ENCODE measurements at places on chromosomes 3 and 15.

DNA sequence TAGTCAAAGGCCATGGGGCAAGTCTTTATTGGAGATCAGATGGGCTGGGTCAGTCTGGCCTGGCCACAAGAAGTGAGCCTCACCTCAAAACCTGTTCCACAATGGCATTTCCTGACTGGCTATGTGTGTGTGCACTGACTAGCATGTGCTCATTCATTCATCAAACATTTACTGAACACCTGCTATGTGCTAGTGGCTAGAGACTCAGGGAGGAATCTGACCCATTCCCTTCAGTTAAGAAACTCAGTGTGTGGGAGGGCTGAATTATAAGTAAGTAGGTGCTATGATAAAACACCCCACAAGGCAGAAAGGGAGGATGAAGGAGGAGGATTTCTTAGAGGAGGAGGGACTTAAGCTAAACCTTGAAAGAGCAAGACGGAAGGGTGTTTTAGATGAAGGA is 5.4 kb upstream of the CGNL1 start:
- DNase-seq: no peak

GRCh38 chr15:81047928-81048327 is 47.2 kb downstream of the TLNRD1 start:
- DNase-seq: no peak

DNA sequence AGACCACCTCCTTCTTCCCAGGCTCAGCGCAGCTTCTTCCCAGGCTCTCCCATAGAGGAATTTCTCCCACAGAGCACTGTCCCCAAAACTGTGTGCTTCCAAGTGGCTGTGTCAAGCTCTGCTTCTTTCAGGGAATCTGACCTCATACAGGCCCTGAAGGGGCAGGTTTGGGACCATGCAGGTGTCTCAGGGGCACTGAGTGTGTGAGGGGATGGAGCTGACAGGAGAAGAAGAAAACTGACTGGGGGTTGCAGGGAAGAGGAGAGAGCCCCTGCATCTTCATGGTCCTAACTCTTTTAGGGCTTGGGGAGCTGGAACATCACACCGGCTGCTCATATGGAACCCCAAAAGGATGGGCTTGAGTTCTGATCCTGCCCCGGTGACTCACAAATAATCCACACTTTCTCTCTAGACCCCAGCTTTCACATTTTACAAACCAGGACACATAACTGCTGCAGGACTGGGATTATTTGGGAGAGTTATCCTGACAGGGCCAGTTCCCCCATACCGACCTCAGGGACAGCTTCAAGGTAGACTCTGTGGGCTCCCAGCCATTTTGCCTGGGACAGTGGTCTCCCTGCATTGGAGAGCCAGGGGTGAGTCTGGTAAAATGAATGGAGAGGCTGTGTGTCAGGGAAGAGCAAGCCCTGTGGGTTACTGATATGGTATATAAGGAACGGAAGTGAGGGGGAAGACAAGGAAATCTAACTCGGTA is 316.1 kb downstream of the TLE3 start:
- no peak for DNase-seq

DNA sequence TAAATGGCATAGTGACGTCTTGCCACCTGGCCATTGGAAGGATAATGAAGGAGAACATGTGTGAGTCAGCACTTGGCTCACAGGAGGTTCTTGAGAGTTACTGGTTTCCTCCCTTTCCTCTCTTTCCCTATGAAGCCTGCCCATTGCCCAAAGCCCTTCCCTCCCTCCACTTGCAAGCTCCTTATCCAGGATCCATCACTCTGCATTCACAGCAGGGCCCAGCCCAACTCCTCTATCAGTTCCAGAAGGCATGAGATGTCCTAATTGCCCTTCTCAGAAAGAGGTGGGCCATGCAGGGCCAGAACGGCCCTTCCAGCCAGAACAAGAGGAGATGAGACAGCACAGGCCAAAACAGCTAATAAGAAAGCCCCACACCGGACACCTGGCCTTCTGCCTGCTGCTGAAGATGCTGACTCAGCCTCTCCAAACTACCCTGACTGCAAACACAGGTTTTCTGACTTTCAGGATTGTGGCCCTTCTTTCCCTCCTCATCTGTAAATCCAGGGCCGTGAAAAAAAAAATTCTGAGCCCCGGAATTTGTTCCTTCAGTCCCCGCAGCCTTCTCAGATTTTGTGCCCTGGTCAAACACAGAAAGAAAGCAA is 29.7 kb downstream of the HAPLN3 start:
- no peak for DNase-seq

- DNase-seq: no peak
These were observed 574.7 kb upstream of the ADAMTS9 start for GRCh38 chr3:65262548-65262947.

GRCh38 chr15:58554758-58555157 is 123.0 kb downstream of the LIPC start:
- no peak for DNase-seq

GRCh38 chr3:13575459-13576061 is 26.6 kb downstream of the FBLN2 start:
- no peak for DNase-seq

GRCh38 chr3:792630-793029 is 300.2 kb upstream of the CNTN6 start:
- DNase-seq: no peak

GRCh38 chr3:63355809-63356208 is 77.7 kb downstream of the SYNPR start:
- no peak for DNase-seq

GRCh38 chr3:111604119-111604518 is 9.0 kb upstream of the ZBED2 start:
- no peak for DNase-seq

GRCh38 chr15:33742800-33743199 is 225.5 kb upstream of the CHRM5 start:
- DNase-seq: no peak

DNA sequence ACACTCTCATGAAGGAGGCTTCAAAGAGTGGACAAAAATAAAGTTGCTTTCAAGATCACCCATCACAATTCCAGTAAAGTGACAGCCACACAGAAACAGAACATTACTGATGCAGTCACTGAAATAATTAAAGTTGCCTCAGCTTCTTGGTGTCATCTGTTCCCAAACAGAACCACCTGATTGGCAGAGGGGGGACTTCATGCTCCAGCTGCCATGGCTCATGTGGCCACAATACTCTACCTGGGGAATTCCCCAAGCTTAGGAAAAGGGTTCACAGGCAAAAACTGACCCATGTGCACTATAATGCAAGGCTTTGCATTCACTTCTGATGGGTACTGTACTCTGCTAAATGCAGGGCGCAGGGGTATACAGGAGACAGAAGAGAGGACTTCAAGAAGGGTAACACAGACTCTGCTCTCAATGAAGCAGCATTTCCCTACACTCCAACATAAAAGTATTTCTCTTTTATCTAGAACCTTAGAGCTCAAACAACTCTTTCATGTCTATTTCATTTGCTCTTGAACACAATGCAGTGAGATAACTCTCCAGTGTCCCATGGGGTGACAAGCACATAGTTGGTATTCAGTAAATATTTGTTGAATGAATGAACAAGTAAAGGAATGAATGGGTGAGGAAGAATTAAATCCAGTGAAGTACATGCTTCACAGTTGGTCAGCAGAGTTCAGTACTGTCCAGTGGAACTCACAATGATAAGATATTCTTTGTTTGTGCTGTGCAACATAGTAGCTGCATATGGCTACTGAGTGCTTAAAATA is 8.6 kb upstream of the CTNNB1 start:
- no peak for DNase-seq

GRCh38 chr15:23589012-23589411 is 23.5 kb downstream of the MKRN3 start:
- DNase-seq: no peak

- DNase-seq: no peak
These were observed 14.2 kb downstream of the IQGAP1 start for GRCh38 chr15:90402223-90402622.

- no peak for DNase-seq
These were observed 42.8 kb downstream of the TLE3 start for GRCh38 chr15:70054884-70055387.

- DNase-seq: no peak
These were observed 326.6 kb upstream of the ALCAM start for GRCh38 chr3:105040026-105040622.
